ENCODE measurements at places on chromosomes 6 and 20.

DNA sequence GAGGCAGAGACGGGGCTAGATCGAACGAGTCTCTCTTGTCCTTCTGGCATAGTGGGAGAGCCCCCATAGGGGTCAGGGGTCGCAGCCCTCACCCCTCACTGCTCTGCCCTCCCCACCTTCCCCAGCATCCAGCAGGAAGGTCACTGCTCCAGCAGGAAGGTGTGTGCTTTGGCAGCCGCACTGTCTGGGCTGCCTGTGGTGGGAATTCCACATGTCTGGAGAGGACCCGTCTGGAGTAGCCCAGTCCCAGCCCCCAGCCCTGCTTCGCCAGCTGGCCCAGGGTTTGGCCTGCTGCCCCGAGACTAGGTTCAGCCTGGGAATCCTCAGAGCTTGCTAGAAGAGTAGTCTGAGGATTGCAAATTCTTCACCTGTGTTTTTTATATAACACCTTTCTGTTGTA, 2.5 kb upstream of the R3HDML start:
- DNase-seq, result no peak

DNA sequence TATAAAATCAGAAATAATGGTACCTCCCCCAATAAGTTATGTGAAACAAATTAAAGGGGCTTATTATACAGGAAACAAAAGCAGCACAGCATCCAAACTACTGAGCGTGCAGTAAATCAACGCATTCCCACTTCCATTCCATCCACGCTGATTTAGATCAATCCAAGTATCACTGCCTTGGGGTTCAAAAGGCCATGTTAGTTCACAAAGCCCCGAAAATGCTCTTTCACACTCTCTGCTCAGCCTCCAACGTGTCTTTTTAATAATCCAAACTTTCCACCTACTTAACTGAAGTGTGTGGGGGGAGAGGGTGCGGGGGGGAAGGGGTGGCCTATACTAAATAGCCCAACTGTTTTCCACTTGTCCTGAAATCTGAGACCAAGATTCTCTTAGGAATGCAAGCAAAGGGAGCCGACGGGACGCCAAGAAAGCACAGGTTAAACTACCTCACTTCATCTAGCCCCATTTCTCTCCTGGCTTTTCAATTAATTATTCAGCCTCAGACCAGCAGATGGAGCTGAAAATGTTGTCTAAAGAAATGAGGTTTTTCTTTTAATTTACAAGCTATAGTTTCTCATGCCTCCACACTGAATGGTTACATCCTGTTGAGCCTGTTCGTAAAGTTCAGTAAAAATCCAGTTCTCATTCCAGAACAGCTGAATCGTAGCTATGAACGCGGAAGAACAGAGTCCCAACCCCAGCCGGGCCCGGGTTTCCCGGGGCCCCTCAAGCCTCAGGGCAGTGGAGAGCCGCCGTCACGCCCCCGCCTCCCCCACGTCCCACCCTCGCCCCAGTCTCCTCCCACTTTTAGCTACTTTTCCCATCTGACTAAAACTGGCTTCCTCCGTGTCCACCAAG, 1.0 kb upstream of the NXT1 start:
- peak; percentile 71 for DNase-seq

GRCh38 chr6:84469144-84469543, 241.7 kb upstream of the CEP162 start:
- no peak for DNase-seq

- DNase-seq, result no peak
Measured at GRCh38 chr6:125950293-125950692, 6.3 kb upstream of the HINT3 start.

GRCh38 chr20:4063631-4064030, 48.3 kb upstream of the RNF24 start:
- DNase-seq, result no peak

- DNase-seq, result no peak
Measured at GRCh38 chr20:25195962-25196785, 662 bp downstream of the ENTPD6 start.

GRCh38 chr6:166476061-166476591, 93.4 kb upstream of the MPC1 start:
- no peak for DNase-seq

- no peak for DNase-seq
Measured at GRCh38 chr6:14118091-14118439, 493 bp downstream of the CD83 start.

DNA sequence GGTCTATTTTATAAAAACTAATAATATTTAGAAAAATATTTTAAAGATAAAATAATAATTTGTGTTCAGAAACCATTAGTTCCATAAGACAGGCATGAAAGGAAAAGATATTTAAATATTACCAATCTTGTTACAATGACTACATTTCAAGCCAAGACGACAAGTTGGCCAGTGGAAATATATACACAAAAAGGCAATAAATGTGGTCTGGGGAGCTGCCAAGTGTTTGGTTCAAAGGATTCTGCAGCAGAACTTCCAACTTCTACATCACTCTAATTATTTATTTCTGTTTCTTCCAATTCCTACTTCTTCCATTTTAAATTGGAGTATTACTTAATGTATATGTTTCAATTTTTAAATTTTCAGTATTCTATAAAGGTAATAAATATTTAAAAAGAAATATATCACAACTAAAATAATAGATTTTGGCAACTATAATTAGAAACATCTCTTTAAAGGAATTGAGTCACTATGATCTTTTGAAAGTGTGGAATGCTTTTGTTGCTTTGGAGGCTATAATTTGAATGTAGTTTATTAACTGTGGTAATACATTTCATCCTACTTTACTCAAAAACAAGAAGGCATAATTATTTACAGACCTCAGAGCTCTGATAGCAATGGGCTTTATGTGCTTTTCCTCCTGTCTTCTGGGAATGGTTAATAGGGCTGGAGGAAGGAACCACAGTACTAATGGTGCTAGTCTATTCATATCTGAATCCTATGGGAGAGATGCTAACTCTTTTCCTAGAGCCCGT, 129.7 kb upstream of the FAM184A start:
- DNase-seq, result no peak

DNA sequence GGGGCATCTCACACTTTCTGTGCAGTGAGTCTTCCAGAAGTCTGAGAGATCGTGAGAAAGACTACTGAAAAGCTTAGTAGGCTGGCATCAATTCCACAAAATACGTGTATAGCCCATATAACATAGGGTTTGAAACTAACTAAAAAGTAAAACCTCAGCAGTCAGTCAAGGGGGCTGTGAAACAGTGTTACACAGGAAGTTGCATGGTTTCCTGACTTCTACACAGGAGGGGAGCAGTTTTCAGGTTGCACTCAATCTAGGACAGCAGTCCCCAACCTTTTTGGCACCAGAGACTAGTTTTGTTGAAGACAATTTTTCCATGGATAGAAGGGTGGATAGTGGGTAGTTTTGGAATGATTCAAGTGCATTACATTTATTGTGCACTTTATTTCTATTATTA, 4.7 kb upstream of the LY86 start:
- DNase-seq, result no peak

DNA sequence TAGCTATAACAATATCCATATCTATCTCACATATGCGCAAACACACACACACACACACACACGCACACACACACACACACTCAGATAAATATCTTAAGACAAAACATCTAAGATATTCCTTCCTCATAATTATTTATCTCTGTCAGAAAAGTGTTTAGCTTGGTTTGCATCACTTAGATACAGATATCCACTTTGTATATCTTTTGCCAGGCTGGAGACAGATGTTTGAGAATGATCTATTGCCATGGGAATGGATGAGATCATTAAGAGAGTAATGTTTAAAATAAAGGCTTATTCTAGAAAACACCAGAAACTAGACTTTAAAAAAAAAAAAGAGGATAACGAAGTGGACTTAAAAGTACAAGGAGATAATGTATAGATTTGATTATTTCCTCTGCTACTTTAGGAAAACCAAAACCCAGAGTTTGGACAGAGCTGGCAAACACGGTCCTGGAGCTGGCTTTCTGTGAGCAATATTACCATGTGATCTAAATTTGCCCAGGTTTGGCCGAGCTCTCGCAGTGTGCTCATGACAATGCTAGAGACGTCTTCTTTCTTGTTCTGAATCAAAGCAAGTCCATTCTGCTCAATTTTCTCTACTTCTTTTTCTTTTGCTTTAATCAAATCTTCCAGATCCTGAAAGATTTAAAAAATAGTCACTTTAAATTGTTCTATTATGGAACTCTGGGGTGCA, 411.8 kb downstream of the SYNE1 start:
- no peak for DNase-seq
